Testis (tissue), 5 donors: ENCODE measurements at places on chromosomes 11 and 22. TPM values are rescaled to one million over a fixed set of nuclear protein-coding genes. Genes with fewer than 3 reads are reported as not detected.

CABP7 gene
- polyA plus RNA-seq = 1.6 TPM

E2F8 gene
- 5.3 TPM for polyA plus RNA-seq

MUC6 gene
- polyA plus RNA-seq = 1.5 TPM

OR10A2 gene
- not detected for polyA plus RNA-seq

GAB4 gene
- 10.4 TPM for polyA plus RNA-seq

P4HA3 gene
- polyA plus RNA-seq = 8.1 TPM

OR9G1 gene
- not detected for polyA plus RNA-seq

BCO2 gene
- 10.2 TPM for polyA plus RNA-seq

PNPLA5 gene
- polyA plus RNA-seq = not detected

OR8D4 gene
- polyA plus RNA-seq = not detected

ZNRF3 gene
- 13.9 TPM for polyA plus RNA-seq

PRDM11 gene
- polyA plus RNA-seq = 6.4 TPM

COA4 gene
- 76.5 TPM for polyA plus RNA-seq

DDX25 gene
- 257 TPM for polyA plus RNA-seq

CCDC81 gene
- 16.0 TPM for polyA plus RNA-seq

C11orf16 gene
- 5.9 TPM for polyA plus RNA-seq

OR51B5 gene
- polyA plus RNA-seq = 0.78 TPM

PANX3 gene
- 0.18 TPM for polyA plus RNA-seq

JAM3 gene
- 81.0 TPM for polyA plus RNA-seq

DNAJB7 gene
- 3.8 TPM for polyA plus RNA-seq

PGGHG gene
- 8.2 TPM for polyA plus RNA-seq

MFNG gene
- 7.5 TPM for polyA plus RNA-seq

SYT12 gene
- 3.7 TPM for polyA plus RNA-seq

TMEM223 gene
- polyA plus RNA-seq = 11.5 TPM

PHLDB1 gene
- 51.1 TPM for polyA plus RNA-seq

BTG4 gene
- polyA plus RNA-seq = 36.8 TPM

FAT3 gene
- 2.5 TPM for polyA plus RNA-seq

FERMT3 gene
- 10.9 TPM for polyA plus RNA-seq
